Pericardium fibroblast (primary cell): ENCODE measurements at places on chromosomes 1 and 21. TPM values are rescaled to one million over a fixed set of nuclear protein-coding genes. Genes with fewer than 3 reads are reported as not detected.

Gene FCRL6
- total RNA-seq = not detected in 2 replicates

Gene LCE7A
- not detected in 2 replicates for total RNA-seq

Gene NCAM2
- total RNA-seq = 5.7 and 8.0 TPM in 2 replicates

Gene COL8A2
- 9.4 and 21.4 TPM in 2 replicates for total RNA-seq

Gene GABPA
- total RNA-seq = 12.6 and 17.1 TPM in 2 replicates

Gene PLA2G2C
- not detected in 2 replicates for total RNA-seq

Gene SYCP1
- not detected in 2 replicates for total RNA-seq

Gene MATN1
- under 0.01 and 0.23 TPM in 2 replicates for total RNA-seq

Gene ZMYM1
- total RNA-seq = 6.1 and 7.8 TPM in 2 replicates

Gene MARK1
- 0.93 and 0.94 TPM in 2 replicates for total RNA-seq
